Activated T-cell treated with anti-CD3 and anti-CD28 coated beads, Interleukin-2, amount 50 U/mL, for 72 hours (primary cell): ENCODE measurements at places on chromosomes 16 and 17. TPM values are rescaled to one million over a fixed set of nuclear protein-coding genes. Genes with fewer than 3 reads are reported as not detected.

Gene TP53TG3C
- not detected for total RNA-seq

Gene ACSM3
- total RNA-seq: 26.7 TPM

Gene POLDIP2
- 91.2 TPM for total RNA-seq

Gene ZNF597
- 4.5 TPM for total RNA-seq

Gene TOP2A
- total RNA-seq: 324 TPM

- no peaks in the 10 kb centered on the region for H3K36me3 ChIP-seq
- H3K27me3 ChIP-seq: peaks cover 12% of the 10 kb centered on the region
- H3K27ac ChIP-seq: no peak overlapping the region
- H3K4me3 ChIP-seq: peak overlapping the region; percentile 83
Observed at GRCh38 chr16:79844603-79845002, 244.1 kb upstream of the MAF start.

GRCh38 chr16:88638323-88639230, at the start of gene IL17C:
TSS of gene IL17C (plus strand) at chr16:88638572. CDS start at chr16:88638642, 70 bp downstream.
- no peak for DNase-seq
- H3K36me3 ChIP-seq: peaks cover 2% of the 10 kb centered on the region
- H3K27ac ChIP-seq: peak within 1 kb of the TSS; percentile 10

- H3K36me3 ChIP-seq: peaks cover 4% of the 10 kb centered on the region
- peak overlapping the region; percentile 74 for H3K27ac ChIP-seq
- H3K27me3 ChIP-seq: peaks cover 20% of the 10 kb centered on the region
- DNase-seq: no peak
- peaks cover 29% of the 10 kb centered on the region for H3K4me1 ChIP-seq
- H3K4me3 ChIP-seq: peak overlapping the region; percentile 86
Observed at GRCh38 chr16:3158026-3158509, 23.2 kb downstream of the ZNF213 start.

- peaks cover 2% of the 10 kb centered on the region for H3K27me3 ChIP-seq
- peaks cover 21% of the 10 kb centered on the region for H3K36me3 ChIP-seq
- peak overlapping the region; percentile 92 for H3K27ac ChIP-seq
- peak; percentile 1 for DNase-seq
Observed at GRCh38 chr16:82010649-82011048, 621 bp downstream of the SDR42E1 start.

GRCh38 chr17:64129515-64129764, 504 bp downstream of the ERN1 start:
- DNase-seq: no peak
- no peaks in the 10 kb centered on the region for H3K27me3 ChIP-seq
- H3K4me1 ChIP-seq: peaks cover 57% of the 10 kb centered on the region
- peak overlapping the region; percentile 99 for H3K4me3 ChIP-seq
- peaks cover 4% of the 10 kb centered on the region for H3K36me3 ChIP-seq
- H3K27ac ChIP-seq: no peak overlapping the region

DNA sequence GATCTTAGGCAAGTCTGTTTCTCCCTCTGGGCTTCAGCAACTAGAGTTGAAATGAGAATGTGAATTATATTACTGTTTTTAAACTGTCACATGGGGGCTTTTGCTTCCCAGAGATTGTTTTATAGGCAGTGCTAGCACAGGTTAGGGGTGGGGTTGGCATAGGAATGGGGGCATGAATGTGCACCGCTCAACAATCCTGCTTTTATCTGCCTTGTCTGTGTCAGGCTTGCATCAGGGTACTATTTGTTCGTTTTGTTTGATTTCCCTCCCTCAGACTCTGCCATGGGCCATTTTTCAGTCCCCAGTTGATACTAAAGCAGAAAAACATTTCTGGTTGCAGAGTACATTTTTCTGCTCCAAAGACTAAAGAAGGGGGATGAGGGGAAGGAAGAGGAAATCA, 34.6 kb upstream of the IRX6 start:
- H3K36me3 ChIP-seq: no peaks in the 10 kb centered on the region
- peaks cover 4% of the 10 kb centered on the region for H3K27me3 ChIP-seq
- no peak for DNase-seq
- no peak overlapping the region for H3K27ac ChIP-seq
- H3K4me1 ChIP-seq: no peaks in the 10 kb centered on the region

DNA sequence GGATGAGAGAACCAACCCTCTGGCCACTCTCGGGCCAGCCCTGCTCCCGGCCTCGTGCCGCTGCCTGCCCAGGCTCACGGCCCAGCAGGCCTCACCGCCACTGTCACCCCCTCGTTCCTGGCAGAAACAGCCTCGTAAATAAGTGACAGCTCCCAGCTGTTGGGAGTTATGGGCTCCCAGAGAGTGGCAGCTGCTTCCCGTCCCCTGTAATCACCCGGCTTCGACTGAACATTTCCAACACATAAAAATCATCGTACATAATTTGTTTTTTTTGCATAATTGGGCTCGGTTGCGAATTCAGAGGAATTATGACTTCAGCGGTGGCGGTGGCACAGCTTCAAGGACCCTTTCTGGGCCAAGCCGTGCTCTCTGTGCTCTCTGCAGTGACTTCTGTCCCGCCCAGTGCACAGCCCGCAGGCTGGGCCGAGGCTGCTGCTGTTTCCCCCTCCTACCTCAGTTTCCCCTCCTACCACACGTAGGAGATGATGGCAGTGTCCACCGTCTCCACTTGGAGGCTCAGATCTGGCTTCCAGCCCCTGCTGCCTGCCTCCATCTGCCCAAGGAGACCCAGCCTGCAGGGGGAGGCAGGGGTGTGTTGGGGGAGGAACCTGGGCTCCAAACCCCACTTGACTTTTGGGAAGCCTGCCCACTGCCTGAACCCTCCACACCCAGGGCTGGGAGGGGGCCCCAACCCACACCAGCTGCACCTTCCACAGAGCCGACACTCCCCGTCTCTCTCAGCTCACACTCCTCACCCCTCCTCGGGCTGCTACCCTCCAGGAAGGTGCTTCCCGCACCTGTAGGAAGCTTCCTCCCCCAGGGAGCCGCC, 84.9 kb downstream of the RTN4RL1 start:
- no peak overlapping the region for H3K4me3 ChIP-seq
- no peaks in the 10 kb centered on the region for H3K4me1 ChIP-seq
- no peaks in the 10 kb centered on the region for H3K36me3 ChIP-seq
- no peak overlapping the region for H3K27ac ChIP-seq

GRCh38 chr16:27869411-27869810, 194.1 kb downstream of the GSG1L start:
- DNase-seq: no peak
- peaks cover 4% of the 10 kb centered on the region for H3K4me1 ChIP-seq
- H3K36me3 ChIP-seq: no peaks in the 10 kb centered on the region
- H3K4me3 ChIP-seq: no peak overlapping the region
- H3K27ac ChIP-seq: no peak overlapping the region

GRCh38 chr17:75468291-75468754, 11.9 kb downstream of the TMEM94 start:
- DNase-seq: no peak
- no peaks in the 10 kb centered on the region for H3K36me3 ChIP-seq
- peaks cover 5% of the 10 kb centered on the region for H3K4me1 ChIP-seq
- no peaks in the 10 kb centered on the region for H3K27me3 ChIP-seq
- no peak overlapping the region for H3K4me3 ChIP-seq
- no peak overlapping the region for H3K27ac ChIP-seq

- peak within 1 kb of the TSS; percentile 74 for H3K27ac ChIP-seq
- H3K36me3 ChIP-seq: peaks cover 21% of the 10 kb centered on the region
- DNase-seq: peak; percentile 93
- peaks cover 51% of the 10 kb centered on the region for H3K4me1 ChIP-seq
- no peak within 1 kb of the TSS for H3K4me3 ChIP-seq
Observed at GRCh38 chr17:4967539-4968485, at the start of gene SPAG7. TSS of gene SPAG7 (minus strand) at chr17:4967817. CDS start at chr17:4967804, 13 bp downstream.

DNA sequence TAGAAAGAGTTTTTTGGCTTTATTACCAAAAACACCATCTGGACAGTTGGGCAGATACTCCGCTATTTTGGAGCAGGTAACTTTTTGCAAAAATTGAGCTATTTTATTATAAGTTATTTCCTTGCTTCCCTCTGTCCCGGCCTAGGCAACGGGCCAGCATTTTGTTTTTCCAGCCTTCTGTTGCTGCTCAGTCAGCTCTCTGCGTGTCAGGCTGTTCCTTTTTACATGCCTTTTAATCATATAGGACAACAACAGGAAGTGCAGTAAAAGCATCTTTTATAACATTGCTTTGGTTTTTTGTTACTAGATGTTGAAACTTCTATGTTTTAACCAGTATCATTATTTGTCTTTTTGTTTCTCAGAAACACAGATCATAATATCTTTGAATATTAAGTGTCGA, 30.4 kb downstream of the PPM1D start:
- no peak overlapping the region for H3K27ac ChIP-seq
- no peak for DNase-seq
- no peaks in the 10 kb centered on the region for H3K36me3 ChIP-seq
- H3K4me3 ChIP-seq: no peak overlapping the region
- H3K4me1 ChIP-seq: peaks cover 3% of the 10 kb centered on the region

- peaks cover 39% of the 10 kb centered on the region for H3K27me3 ChIP-seq
- H3K4me1 ChIP-seq: peaks cover 21% of the 10 kb centered on the region
- H3K27ac ChIP-seq: no peak overlapping the region
- H3K36me3 ChIP-seq: peaks cover 6% of the 10 kb centered on the region
- H3K4me3 ChIP-seq: no peak overlapping the region
Observed at GRCh38 chr17:61396586-61397085, 3.0 kb upstream of the TBX2 start.

DNA sequence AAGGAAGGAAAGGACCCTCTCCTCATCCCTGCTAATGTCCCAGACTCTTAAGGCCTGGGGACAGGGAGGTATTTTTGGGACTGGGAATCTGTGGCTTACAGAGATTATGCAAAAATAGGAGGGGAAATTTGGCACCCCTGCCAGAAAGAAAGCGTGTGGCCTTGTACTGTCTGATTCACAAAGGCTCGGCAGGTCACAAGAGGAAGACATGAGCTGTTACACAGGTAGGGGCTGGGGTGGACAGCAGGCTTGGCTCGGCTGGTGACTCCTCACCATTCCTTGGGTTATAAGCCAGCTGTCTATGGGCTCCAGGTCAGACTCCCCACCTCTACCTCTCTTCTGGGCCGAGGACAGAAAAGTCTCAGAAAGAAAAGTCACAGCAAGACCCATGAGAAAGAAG, 20.7 kb upstream of the SREBF1 start:
- H3K4me3 ChIP-seq: no peak overlapping the region
- H3K27me3 ChIP-seq: no peaks in the 10 kb centered on the region
- H3K4me1 ChIP-seq: peaks cover 51% of the 10 kb centered on the region
- no peak overlapping the region for H3K27ac ChIP-seq

DNA sequence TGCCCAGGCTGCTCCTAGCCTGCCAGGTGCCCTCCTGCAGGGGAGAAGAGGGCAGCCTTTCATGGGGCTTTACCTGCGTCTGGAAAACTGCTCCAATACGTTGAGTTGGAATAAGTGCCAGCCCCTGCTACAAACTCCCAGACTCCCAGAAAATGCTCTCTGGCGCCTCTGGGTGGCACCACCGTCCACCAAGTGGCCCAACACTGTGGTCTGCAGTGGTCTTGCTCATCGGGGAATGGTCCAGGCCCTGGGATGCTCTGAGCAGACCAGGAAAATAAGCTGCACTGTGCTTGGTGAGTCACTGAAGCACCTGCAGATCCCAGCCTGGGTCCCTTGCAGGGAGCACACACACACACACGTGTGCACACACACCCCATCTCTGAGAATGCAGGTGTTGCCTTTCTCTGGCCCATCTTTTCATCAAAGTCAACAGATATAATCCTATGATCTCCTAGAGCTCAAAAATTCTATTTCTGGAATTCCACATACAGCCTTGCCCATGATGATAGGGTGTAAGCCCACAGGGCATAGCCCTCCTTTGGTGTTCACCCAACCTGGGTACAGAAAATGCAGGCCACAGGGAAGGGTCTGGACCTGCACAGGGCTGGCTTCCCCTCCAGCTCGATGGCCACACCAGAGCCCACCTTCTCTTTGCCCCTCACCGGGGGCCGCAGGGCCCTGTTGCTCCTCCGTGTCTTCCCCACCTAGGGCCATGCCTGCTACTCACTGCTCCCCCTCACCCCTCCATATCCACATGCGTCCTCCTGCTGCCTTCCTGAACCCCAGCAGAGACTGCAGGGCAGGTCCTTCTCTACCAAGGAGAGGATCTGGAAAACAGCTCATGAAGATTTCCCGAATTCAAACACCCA, 20.5 kb downstream of the CDIP1 start:
- no peaks in the 10 kb centered on the region for H3K27me3 ChIP-seq
- H3K4me1 ChIP-seq: peaks cover 27% of the 10 kb centered on the region
- no peak for DNase-seq

DNA sequence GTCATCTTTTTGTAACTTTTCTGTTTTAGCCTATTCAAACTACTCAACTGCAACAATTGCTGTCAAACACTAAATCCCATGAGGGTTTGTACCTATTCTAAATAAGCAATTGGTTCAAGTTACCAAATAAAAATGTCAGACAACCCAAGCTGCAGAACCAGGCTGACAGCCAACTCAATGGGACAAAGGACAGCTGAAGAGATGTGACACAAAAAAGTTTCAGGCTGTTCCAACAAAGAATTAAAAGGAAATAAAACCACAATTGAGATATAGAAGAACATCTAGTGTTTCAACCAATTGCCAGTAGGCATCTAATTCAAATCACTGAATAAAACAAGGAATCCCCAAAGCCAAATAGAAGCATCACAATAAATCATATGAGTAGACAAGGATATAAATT, 49.3 kb downstream of the GRB7 start:
- H3K36me3 ChIP-seq: peaks cover 38% of the 10 kb centered on the region
- H3K27ac ChIP-seq: peak overlapping the region; percentile 40
- no peak overlapping the region for H3K4me3 ChIP-seq
- H3K27me3 ChIP-seq: no peaks in the 10 kb centered on the region
- H3K4me1 ChIP-seq: peaks cover 56% of the 10 kb centered on the region

- H3K4me1 ChIP-seq: peaks cover 73% of the 10 kb centered on the region
- no peaks in the 10 kb centered on the region for H3K27me3 ChIP-seq
- no peak overlapping the region for H3K4me3 ChIP-seq
- peaks cover 25% of the 10 kb centered on the region for H3K36me3 ChIP-seq
- H3K27ac ChIP-seq: no peak overlapping the region
Observed at GRCh38 chr17:38896346-38896954, 26.6 kb downstream of the LASP1 start.

- H3K36me3 ChIP-seq: peaks cover 1% of the 10 kb centered on the region
- H3K4me3 ChIP-seq: peak overlapping the region; percentile 92
- no peak for DNase-seq
- no peaks in the 10 kb centered on the region for H3K27me3 ChIP-seq
Observed at GRCh38 chr17:40068129-40068581, 5.4 kb downstream of the THRA start.

DNA sequence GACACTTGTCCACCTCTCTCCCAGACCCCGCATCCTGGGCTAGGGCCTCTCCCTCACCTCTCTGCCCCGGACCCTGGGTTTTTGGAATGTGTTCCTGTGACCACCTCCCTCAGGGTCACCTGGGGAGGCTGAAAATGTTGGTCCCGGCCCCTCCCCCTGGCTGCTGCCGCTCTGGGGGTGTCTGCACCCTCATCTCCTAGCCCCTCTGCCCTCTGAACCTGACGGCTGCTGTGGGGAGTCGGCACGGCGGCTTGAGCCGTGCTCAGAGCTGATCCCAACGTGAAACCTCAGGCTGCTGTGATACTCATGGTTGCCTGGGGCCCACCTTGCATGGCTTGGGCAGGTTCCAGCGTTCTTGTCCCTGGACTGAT, 42.8 kb downstream of the ADCY7 start:
- peaks cover 8% of the 10 kb centered on the region for H3K36me3 ChIP-seq
- no peak overlapping the region for H3K4me3 ChIP-seq
- H3K27me3 ChIP-seq: no peaks in the 10 kb centered on the region
